Vein endothelial cell (primary cell): ENCODE measurements at places on chromosomes 5 and 9. TPM values are rescaled to one million over a fixed set of nuclear protein-coding genes. Genes with fewer than 3 reads are reported as not detected.

The F2RL1 gene
- 126 and 135 TPM in 2 replicates for total RNA-seq

The IL5 gene
- not detected in 2 replicates for total RNA-seq

The ITGA1 gene
- total RNA-seq: 13.7 and 22.7 TPM in 2 replicates

The IFNA13 gene
- not detected in 2 replicates for total RNA-seq

The MAP1B gene
- 216 TPM in 2 replicates for total RNA-seq

The TSC1 gene
- total RNA-seq: 49.3 and 53.6 TPM in 2 replicates

The DIPK1B gene
- 182 and 234 TPM in 2 replicates for total RNA-seq

The HTR4 gene
- total RNA-seq: 0.10 TPM in 1 of 2 replicates, not detected in the other

The PTTG1 gene
- 104 and 151 TPM in 2 replicates for total RNA-seq

The SHISAL2B gene
- not detected in 2 replicates for total RNA-seq

The C6 gene
- not detected in 2 replicates for total RNA-seq

The ADGRV1 gene
- total RNA-seq: under 0.01 and 0.67 TPM in 2 replicates

The TRPM3 gene
- total RNA-seq: under 0.01 and 0.48 TPM in 2 replicates

The MVB12B gene
- total RNA-seq: 10.1 and 17.3 TPM in 2 replicates

The SLC6A19 gene
- not detected in 2 replicates for total RNA-seq

The STK32A gene
- total RNA-seq: 0.29 and 0.98 TPM in 2 replicates

The PCDHA6 gene
- total RNA-seq: 0.19 and 0.33 TPM in 2 replicates

The XRCC4 gene
- 7.5 and 10.1 TPM in 2 replicates for total RNA-seq

The SNCAIP gene
- total RNA-seq: 23.5 and 37.4 TPM in 2 replicates

The HACD4 gene
- total RNA-seq: 0.19 and 0.98 TPM in 2 replicates

The FAM221B gene
- not detected in 2 replicates for total RNA-seq

The GLRA1 gene
- total RNA-seq: not detected in 2 replicates

The FBP2 gene
- not detected in 2 replicates for total RNA-seq

The SLF1 gene
- total RNA-seq: 4.8 and 4.9 TPM in 2 replicates

The PCDHB14 gene
- total RNA-seq: 0.98 and 1.2 TPM in 2 replicates

The ZNG1E gene
- total RNA-seq: 37.9 and 43.4 TPM in 2 replicates

The ASS1 gene
- 9.9 and 22.2 TPM in 2 replicates for total RNA-seq

The CSF1R gene
- total RNA-seq: not detected in 2 replicates
